RWPE1 (cell line): ENCODE measurements at places on chromosomes 13 and 19.

- no peak for DNase-seq
These were observed 25.7 kb upstream of the FREM2 start for GRCh38 chr13:38661010-38661675.

DNA sequence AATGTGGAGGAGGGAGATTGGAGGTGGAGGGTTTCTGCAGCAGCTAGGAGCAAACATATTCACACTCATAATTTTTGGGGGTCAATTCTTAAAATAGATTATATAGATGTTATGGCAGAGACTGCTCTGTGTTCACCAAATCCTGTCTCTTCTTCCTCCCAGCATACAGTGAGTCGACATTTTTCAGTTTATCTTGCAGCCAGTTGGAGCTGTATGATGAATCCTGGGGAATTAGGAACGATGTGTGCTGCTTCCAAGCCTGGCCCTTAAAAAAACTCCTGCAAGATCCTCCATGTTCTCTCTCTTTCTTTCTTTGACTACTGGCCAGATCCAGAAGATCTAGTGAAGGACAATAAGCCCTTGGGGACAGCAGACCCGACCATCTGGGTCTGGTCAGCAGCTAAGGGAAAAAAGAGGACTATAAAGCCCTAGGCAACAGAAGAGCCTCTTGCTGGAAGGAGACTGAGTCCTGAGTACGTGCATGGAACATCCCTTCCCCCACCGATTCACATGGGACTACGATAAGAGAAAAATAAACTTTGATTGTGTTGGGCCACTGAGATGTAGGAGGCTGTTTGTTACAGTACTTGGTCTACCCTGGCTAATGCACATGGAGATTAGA is 55.8 kb upstream of the POMP start:
- no peak for DNase-seq

DNA sequence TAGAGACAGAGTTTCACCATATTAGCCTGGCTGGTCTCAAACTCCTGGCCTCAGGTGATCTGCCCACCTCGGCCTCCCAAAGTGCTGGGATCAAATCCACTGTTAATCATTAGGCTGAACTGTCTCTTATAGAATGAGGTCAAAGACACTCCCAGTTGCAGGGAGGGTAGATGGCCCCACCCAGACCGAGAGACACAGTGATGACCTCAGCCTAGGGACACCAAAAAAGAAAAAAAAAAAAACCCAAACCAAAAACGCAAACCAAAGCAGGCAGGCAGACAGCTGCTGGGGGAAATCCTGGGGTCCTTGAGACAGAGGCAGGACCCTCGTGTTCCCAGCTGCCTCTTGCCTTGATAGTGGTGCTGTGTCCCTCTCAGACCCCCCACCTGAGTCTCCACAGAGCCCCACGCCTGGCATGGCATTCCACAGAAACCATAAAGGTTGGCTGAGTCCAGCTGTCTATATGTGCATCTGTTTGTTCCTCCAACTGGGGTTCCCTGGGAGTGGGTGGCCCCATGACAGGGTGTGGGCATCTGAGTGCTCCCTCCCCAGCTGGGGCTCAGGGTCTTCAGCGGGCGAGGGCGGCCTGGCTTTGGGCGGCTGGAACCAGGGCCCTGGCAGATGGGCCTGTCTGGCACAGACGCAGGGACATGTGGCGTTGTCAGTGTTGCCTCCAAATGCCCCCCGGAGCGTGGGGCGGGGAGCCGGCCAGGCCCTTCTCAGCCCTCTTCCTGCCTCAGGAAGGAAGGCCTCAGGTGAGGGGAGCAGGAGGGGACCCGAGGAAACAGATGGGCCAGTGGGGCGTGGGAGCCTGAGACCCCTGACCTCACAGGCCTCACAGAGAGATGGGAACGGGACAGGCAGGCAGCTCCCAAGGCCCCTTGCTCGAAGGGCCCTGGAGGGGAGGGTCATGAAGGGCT is 5.2 kb downstream of the DAND5 start:
- no peak for DNase-seq

DNA sequence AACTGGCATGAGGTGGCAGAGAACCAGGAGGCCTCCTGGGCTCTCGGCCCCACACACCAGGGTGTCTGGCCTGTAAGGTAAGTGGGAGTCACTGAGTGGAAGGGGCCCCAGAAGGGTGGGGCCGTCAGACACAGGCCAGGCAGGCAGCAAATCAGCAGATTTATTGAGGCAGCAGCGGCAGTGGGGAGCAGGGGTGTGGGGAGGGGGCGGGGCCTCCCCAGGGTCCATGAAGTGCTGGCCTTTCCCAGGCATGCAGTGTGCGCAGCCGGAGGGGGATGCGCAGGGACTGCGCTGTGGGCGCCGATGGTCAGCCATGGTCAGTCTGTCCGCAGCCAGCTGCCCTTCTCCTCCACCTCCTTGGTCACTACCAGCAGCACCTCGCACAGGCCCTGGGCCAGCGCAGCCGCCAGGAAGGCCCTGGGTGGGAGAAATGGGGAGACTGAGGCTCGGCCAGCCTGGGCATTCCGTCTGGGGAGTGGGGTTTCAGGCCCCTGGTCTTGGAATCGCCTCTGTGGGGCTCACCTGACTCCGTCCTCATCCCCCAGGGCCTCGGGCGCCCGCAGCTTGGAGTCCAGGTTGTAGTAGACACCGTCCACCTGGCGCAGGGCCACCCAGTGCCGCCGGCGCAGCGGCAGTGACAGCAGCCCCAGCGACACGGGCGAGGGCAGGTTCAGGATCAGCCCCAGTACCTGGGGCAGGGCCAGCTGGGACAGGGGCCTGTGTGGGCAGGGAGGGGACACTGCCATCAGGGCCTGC is 5.0 kb downstream of the JOSD2 start:
- no peak for DNase-seq

- DNase-seq, result no peak
These were observed 97.5 kb downstream of the TNFRSF19 start for GRCh38 chr13:23667750-23668149.

DNA sequence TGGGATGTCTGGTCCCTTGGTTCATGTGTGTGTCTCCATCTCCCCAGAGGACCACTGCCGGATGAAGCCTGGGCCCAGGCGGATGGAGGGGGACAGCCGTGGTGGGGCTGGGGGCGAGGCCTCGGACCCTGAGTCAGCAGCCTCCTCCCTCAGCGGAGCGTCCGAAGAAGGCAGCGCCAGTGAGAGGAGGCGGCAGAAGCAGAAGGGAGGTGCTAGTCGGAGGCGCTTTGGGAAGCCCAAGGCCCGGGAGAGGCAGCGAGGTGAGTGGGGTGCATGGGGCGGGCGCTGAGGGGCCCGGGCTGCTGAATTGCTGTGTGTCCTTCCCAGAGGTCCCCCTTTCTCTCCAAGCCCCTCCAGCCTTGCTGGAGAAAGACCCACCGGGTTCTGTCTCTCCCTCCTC is 3.2 kb downstream of the CCDC106 start:
- DNase-seq, result no peak
